ENCODE measurements at places on chromosomes 2 and 18. TPM values are rescaled to one million over a fixed set of nuclear protein-coding genes. Genes with fewer than 3 reads are reported as not detected.

CRYBA2 gene
- total RNA-seq = 0.87 TPM

RNF152 gene
- 29.5 TPM for total RNA-seq

NGEF gene
- total RNA-seq = 47.0 TPM

CCDC74A gene
- total RNA-seq = 16.1 TPM

SCYGR4 gene
- not detected for total RNA-seq
